ENCODE measurements at places on chromosomes 7 and 10.

- DNase-seq = peak; percentile 73
These were observed at the start of gene MLLT10 for GRCh38 chr10:21533467-21534279. MLLT10 (plus strand) TSS chr10:21534232; CDS start chr10:21534645, 413 bp downstream.

DNA sequence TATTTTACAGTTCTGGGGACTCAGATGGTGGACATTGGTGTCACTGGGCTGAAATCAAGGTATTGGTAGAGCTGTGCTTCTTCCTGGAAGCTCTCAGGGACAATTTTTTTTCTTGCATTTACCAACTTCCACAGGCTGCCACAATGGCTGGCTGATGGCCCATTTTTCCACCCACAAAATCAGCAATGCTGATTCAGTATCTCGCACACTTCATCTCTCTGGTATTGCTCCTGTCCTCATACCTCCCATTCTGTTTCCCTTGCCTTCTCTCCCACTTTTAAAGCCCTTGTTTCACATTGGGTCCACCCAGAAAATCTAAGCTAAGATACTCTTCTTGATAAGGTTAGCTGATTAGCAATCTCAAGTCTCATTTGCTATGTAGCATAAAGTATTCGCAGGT is 530.9 kb upstream of the POM121L12 start:
- no peak for DNase-seq

- DNase-seq = no peak
These were observed 180.3 kb upstream of the GRB10 start for GRCh38 chr7:50962962-50963374.

GRCh38 chr7:85821926-85822325 is 635.1 kb upstream of the SEMA3D start:
- no peak for DNase-seq

DNA sequence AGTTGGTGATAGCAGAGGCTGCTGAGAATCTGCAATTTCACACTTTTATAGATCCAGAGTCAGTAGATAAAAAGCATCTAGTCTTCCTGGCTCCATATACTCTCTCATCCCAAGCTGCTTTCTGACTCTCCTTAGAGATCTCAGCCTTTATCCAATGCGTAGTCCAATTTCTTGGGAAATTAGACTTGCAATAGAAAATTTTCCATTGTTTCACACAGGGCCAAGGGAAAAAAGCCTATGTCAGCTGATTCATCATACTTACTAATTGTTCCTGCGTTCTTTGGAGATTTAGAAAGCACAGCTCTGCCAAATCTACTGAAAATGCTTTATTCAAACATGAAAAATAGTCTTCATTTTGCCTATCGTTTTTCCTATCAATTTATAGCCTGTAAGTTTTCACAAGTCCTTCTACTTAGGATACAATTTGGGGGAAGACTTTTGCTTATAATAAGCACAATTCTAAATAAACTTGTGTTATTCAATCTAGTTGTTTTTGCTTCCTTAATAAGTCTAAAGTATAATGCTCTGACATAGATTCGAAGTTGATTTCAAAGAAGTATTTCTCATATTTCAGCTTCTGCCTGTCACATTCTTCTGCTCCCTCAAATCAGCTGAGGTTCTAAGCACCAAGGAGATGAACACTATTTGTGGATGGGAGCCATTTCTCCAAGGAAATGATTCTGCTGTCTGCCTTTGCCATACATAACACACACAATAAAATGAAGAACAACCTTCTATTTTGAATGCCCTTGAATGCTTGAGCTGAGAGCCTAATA is 165.4 kb downstream of the ADAM12 start:
- no peak for DNase-seq
